ENCODE measurements at places on chromosomes 5 and 9. TPM values are rescaled to one million over a fixed set of nuclear protein-coding genes. Genes with fewer than 3 reads are reported as not detected.
A peak's percentile ranks its signal among the peaks of the same experiment; 100 is the strongest.

GRCh38 chr5:17897776-17898175 lies 263.5 kb downstream of the TAF11L14 start:
- no peak for DNase-seq

DNA sequence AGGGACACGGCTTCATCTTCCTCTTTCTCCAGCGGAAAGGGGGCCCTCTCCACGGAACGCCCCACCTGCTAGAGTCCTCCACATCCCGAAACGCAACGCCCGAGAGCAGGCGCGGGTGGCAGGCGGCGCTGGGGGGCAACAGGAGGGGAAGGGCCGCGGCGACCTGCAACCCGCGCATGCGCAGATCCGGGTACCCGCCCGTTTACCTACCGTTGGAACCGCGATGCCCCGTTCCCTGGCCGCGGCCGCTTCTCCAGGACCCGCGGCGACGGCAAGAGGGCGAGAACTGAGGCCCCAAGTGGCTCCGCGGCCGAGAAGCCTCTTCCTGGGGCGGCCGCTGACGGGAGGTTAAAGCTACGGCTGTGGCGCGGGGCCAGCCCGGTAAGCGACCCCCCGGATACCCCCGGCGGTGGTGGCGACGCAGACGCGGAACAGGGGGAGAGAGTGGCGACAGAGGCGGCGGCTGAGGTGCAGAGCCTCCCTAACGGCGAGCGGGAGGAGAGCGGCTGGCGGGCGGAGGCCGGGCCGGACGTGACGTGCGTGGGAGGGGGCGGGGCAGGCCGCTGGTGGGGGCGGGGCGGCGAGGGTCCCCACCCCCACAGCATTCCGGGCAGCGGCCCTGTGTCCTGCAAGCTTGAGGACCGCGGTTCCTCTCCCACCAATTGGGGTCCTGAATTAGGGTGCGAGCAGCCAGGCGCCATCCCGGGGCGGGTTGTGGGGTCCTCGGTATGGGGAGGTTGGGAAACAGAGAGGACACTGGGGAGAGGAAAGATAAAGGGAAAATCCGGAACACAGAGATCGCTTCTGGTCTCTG lies at the start of gene FAM13B:
Gene FAM13B (minus strand): TSS at position 508 of the 814 bp plus-strand sequence. CDS start 13,968 bp downstream, outside the sequence.
- peak; percentile 84 for DNase-seq

The TXNDC8 gene
- total RNA-seq: not detected

The TLE1 gene
- total RNA-seq: 74.0 TPM

DNA sequence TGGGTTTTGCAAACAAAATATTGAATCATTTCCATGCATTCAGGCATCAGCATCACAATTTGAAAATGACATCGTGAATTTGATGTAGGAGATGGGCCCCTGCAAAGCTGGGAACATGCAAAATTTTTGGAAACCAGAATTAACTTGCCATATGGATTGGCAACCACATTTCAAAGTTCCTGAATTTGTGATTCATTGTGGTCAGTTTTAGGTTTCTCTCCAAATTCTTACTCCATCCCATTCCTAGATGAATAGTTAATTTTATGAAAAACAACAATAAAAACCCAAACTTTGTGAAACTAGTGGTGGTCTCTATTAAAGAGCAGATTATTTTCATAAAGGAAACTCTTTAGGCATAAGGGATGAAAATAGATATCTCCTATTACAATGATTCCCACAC lies 107.8 kb upstream of the SLIT3 start:
- no peak for DNase-seq

The TRIM23 gene
- total RNA-seq: 11.2 TPM

DNA sequence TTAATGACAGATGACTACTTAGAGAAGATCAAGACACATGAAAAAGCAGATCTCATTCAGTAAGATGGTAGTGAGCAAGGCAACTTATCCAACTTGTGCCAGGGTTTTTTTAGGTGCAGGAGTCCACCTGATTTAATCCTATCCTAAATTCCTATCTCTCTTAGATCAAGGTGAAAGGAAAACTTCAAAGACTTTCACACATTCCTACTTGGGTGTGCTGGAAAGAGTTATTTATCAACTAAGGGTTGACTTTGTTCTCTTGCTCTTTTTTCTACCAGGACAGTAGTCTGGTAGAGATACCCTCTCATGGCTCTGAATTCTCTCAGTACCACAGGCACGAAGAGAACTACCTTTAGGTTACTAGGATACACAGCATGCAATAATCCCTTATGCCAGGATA lies 18.2 kb downstream of the TUT7 start:
- no peak for DNase-seq

- no peak for DNase-seq
Measured at GRCh38 chr5:158715592-158715991, 384.1 kb downstream of the EBF1 start.

DNA sequence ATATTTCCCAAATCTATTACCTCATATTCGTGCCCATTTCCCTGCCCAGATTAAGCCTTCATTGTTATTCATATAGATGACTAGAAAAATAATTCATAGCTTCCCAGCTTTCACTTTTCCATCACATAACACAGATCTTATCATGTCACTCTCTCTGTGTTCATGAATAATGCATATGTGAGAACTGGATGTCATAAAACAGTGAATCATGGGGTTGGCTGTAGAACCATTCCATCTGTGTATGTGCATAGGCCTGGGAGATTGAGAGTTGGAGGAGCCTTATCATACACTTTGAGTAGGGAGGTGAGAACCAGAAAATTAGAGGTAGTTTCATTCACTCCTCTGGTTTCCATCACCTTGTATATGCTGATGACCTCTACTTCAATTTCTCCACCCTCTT lies 73.9 kb upstream of the RANBP6 start:
- no peak for DNase-seq

DNA sequence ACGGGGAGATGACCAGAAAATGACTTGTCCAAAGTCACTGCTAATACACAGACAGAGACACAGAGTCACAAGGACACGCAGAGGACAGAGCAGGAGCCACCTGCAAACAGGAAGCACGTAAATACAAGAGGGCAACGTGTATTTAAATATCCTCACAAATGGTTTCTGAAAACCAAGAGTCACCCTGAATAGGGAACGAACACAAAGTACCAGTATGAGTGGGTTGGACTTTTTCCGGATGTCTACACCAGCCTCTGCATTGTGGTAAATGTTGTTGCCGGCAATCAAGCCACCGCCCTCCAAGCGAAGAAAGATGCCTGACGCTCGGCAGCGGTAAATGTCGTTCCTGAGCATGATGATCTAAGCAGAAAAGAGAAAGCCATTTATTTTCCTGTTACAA lies 44.5 kb downstream of the FBXO10 start:
- no peak for DNase-seq

The CAMK2A gene
- 1.4 TPM for total RNA-seq
